Osteoblast (primary cell): ENCODE measurements at places on chromosomes 2 and 18. TPM values are rescaled to one million over a fixed set of nuclear protein-coding genes. Genes with fewer than 3 reads are reported as not detected.

GRCh38 chr18:45751766-45752165 lies 27.8 kb downstream of the SLC14A1 start:
- DNase-seq, result peak; percentile 64

DNA sequence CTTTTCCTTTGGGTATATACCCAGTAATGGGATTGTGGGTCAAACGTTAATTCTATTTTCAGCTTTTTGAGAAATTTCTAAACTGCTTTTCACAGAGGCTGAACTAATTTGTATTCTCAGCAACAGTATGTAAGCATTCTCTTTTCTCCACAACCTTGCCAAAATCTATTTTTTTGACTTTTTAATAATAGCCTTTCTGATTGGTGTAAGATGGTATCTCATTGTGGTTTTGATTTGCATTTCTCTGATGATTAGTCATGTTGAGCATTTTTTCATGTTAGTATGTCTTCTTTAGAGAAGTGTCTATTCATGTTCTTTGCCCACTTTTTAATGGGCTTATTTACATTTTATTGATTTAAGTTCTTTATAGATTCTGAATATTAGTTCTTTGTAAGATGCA lies 145.5 kb downstream of the TRABD2A start:
- no peak for DNase-seq

GRCh38 chr2:70936979-70937811 lies 1.5 kb downstream of the ATP6V1B1 start:
- peak; percentile 52 for DNase-seq

GRCh38 chr2:170848587-170848986 lies 31.9 kb downstream of the GAD1 start:
- peak; percentile 62 for DNase-seq

- peak; percentile 88 for DNase-seq
Measured at GRCh38 chr2:100935372-100935752, 66.7 kb upstream of the RPL31 start.

GRCh38 chr2:147925886-147926285 lies 81.1 kb downstream of the ACVR2A start:
- no peak for DNase-seq

DNA sequence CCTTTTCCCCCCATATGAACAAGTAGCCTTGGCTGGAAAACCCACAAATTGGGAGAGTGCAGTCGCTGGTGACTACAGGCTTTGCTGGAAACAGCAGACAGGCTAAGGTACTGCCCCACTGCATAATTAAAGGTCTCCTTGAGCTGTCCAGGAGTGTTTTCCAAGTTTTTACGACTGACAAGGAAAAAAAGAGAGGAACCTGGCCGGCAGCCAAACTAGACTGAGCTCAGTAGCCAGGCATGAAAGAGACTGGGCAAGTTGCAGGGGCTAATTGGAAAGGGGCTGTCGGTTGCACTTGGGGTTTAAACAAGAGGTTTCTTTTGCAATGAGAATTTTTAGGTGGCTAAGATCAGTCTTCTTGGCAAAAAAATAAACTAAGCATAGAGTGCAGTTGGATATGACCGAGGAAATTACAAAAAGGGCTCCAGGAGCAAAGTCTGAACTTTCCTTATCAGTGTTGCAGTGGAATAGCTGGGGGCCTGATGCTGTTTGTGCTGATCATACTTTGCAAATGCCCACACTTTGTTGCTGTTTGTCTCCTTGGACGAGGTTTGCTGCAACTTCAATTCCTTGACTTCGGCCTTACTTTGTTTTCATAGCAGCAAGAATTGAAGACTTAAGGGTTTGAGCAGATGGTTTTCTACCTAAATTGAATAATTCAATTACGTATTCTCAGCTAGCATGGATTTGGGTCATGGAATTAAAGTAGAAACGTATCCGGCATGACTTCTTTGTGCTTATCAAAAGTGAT lies 2.1 kb downstream of the GULP1 start:
- peak; percentile 53 for DNase-seq

- no peak for DNase-seq
Measured at GRCh38 chr2:201536754-201537153, 85.2 kb downstream of the STRADB start.

- DNase-seq, result no peak
Measured at GRCh38 chr2:214126135-214126534, 284.7 kb upstream of the VWC2L start.

GRCh38 chr18:44590956-44591670 lies 89.6 kb upstream of the SETBP1 start:
- DNase-seq, result no peak

DNA sequence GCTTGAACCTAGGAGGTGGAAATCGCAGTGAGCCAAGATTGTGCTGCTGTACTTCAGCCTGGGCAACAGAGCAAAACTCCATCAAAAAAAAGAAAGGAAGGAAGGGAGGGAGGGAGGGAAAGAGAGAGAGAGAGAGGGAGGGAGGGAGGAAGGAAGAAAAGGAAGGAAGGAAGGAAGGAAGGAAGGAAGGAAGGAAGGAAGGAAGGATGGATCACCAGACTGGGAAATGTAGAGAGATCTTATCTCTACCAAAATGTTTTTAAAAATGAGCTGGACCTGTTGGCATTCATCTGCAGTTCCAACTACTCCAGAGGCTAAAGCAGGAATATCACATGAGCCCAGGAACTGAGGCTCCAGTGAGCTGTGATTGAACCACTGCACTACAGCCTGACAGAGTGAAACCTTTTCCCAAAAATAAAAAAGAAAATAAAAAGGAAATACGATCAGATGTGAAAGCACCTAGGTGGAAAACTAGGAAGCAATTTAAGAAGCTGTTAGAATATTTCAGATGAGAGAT lies 239.4 kb downstream of the CDH7 start:
- no peak for DNase-seq

DNA sequence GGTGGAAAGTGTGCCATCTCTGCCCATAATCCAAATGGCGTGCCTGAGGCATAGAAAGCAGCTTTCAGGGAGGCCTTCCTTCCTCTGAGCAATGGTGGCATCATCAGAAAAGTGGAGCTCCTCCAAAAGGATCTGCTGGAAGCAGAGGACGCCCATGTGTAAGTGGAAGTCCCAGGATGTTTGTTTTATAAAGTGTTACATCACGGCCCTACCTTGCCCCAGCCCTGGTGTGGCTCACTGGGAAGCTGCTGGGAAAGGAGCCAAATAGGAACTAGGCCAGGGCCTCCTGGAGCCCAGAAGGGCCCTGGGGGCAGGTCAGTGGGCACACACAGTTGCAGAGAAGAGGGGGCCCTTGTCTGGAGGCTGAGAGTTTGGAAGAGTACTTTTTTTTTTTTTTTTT lies 4.2 kb upstream of the ODC1 start:
- DNase-seq, result peak; percentile 97

DNA sequence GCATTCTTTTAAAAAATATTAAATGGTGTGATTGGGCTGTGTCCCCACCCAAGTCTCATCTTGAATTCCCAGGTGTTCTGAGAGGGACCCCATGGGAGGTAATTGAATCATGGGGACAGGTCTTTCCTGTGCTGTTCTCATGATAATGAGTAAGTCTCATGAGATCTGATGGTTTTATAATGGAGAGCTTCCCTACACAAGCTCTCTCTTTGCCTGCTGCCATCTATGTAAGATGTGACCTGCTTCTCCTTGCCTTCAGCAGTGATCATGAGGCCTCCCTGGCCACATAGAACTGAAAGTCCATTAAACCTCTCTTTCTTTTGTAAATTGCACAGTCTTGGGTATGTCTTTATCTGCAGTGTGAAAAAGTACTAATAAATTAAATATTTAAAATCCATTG lies 10.3 kb downstream of the PPM1B start:
- DNase-seq, result no peak

DNA sequence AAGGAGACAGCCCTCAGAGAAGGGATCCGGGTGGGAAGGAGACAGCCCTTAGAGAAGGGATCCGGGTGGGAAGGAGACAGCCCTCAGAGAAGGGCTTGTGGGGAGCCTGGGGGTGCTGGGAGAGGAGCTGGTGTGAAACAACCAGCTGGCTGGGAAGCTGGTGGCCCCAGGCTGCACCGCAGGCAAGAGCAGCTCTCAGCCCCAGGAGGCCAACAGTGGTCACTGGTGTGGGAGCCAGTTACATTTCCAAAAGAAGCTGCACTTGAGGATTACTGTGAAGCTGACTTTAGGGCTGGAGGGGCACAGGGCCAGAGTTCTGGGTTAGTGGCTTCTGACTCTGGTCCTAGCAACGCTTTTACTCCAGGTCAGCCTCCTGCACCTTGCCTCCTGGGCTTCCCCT lies 3.3 kb downstream of the HES6 start:
- DNase-seq, result no peak

- no peak for DNase-seq
Measured at GRCh38 chr2:14967729-14968128, 335.2 kb downstream of the LRATD1 start.

DNA sequence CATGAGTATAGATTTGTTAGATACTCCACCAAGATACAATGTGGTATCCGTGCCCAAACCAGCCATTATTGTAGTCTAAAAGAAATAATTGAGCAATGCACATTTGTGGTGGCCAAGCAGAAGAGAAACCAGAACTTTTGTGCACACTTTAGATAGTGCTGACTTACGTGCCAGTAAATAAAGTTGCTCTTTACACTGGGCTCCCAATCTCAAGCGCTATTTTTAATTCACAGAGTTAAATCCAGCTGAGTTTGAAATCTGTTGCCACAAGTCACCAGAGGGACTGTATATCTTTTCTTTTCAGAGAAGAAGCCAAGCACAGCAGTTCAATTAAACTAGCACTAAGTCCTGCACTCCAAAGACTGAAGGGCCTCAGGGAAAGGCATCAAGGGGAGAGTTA lies 680.4 kb downstream of the TDRD15 start:
- DNase-seq, result no peak

DNA sequence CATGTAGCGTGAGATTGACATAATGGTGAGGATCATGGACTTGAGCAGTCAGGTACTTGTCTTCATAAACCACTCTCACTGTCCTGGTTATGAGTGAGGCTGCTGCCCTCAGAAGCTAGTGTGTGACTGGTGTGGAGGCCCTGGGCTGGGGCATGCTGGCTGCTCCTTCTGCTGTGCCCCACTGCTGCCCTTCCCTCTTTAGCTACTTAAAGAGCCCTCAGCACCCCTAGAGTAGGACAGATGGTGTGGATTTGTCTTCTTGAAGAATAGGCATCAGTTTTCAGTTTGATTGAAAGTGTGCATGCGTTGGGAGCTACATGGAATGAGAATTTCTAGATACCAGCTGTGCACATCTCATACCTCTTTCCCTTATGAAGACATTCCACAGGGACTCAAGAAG lies 15.4 kb downstream of the CPLX4 start:
- DNase-seq, result peak; percentile 27

DNA sequence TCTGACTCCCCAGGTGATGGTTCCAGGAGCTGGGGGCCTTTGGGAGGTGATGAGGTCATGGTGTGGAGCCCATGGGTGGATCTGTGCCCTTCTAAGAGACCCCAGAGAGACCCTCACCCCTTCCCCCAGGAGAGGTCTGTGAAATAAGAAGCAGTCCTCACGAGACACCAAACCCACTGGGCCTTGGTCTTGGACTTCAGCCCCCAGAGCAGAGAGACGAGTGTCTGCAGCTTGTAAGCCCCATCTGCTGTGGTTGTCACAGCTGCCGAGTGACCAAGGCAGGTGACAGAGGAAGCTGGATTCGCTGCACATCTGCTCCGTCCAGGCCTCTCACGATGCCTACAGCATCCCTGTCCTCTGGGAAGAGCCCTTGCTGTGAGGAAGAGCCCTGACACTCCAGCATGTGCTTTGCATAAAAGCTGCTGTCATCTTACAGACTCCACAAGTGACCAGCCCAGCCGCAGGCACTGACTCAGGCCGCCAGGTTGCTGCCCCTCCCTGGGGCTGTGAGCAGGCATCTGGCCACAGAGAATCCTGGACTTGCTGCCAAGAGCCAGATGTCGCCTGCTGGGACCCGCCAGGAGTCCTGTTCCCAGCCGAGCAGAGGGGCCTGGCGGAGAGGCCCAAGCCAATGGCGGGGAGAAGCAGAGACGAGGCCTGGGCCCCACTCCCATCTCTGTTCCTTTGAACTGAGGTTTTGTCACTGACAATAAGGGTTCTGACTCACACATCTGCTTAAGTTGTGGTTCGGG lies 150.8 kb downstream of the PXDN start:
- peak; percentile 95 for DNase-seq

GRCh38 chr2:128597121-128597762 lies 278.6 kb upstream of the HS6ST1 start:
- peak; percentile 45 for DNase-seq

DNA sequence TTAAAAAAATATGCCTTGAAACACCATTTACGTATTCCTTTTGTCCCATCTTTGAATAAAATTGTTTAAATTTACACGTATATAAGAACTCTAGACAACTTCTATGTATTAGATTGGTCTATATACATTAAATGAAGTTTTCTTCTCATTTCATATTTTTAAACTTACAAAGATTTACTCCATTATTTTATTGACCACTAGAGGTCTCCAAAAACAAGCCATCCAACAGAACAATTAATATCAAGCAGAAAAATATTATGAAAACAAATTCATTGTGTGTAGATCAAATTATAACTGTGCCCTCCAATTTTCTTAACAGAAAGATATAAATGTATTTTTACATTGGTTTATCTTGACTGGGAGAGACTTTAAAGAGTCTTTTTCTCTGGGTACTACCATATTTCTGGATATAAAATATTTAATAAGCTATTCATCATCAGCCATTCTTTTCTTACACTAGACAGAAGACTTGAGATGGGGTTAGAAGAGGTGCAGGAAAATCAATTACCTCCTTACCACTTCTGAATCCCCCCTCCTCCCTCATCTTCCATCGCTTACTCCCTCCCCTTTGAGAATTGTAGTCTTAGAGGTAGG lies 66.5 kb downstream of the DPP4 start:
- no peak for DNase-seq

DNA sequence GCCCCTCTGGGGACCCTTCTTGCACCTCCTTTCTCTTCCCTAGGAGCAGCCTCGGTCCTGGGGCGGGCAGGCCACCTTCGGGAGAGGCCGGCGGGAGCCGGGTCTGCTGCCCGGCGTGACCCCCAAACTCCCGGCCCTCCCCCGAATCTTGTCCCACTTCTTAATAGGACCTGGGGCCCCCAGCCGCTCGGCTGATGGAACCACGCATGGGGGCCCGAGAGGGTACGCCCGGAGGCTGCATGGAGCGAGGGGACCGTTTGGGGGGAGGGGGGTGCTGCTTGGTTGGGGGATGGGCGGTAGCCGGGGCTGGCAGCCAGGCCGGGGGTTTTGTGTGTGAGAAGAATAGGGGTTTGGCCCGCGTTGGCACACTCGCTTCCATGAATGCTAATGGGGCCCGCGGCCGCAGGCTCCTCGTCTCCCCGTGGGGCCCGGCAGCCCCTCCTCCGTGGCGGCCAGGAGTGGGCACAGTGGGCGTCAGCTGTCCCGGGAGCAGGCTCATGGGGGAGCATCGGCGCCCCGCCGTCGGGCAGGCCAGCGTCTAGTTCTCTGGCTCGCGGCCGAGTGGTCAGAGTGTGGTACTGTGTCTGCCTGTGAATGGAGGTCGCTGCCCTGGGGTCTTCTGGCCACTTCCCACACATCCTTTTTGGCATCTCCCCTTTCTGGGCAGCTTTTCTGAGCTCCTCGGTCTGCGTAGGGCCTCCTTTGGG lies 1.0 kb downstream of the GAREM2 start:
- DNase-seq, result peak; percentile 89

- DNase-seq, result peak; percentile 8
Measured at GRCh38 chr2:31729442-31730092, 148.8 kb upstream of the SRD5A2 start.

GRCh38 chr2:46800218-46800617 lies 115.4 kb downstream of the MCFD2 start:
- DNase-seq, result peak; percentile 77

GRCh38 chr2:134301099-134301927 lies 47.4 kb downstream of the MGAT5 start:
- DNase-seq, result peak; percentile 64

Gene STARD6
- total RNA-seq, result not detected in 2 replicates

Gene PIEZO2
- total RNA-seq, result 6.5 and 46.7 TPM in 2 replicates

Gene GKN2
- not detected in 2 replicates for total RNA-seq

Gene ZNF532
- 49.6 and 51.6 TPM in 2 replicates for total RNA-seq

Gene DSG4
- total RNA-seq, result not detected in 2 replicates

Gene CNDP1
- total RNA-seq, result not detected in 2 replicates

Gene TFCP2L1
- under 0.01 TPM in 1 of 2 replicates, not detected in the other for total RNA-seq
